ENCODE measurements at places on chromosomes 11 and 22. TPM values are rescaled to one million over a fixed set of nuclear protein-coding genes. Genes with fewer than 3 reads are reported as not detected.

Gene DERL3
- total RNA-seq: 9.6 TPM

Gene SPI1
- total RNA-seq: 2.9 TPM

Gene PKDREJ
- not detected for total RNA-seq

Gene CDCA5
- 95.7 TPM for total RNA-seq

- H3K4me1 ChIP-seq: no peaks in the 10 kb centered on the region
- no peak overlapping the region for H3K4me3 ChIP-seq
- H3K36me3 ChIP-seq: no peaks in the 10 kb centered on the region
- no peak overlapping the region for H3K27ac ChIP-seq
- no peak for DNase-seq
- peaks cover 14% of the 10 kb centered on the region for H3K27me3 ChIP-seq
Measured at GRCh38 chr11:85896876-85897275, 41.7 kb downstream of the CCDC83 start.

- H3K4me1 ChIP-seq: peaks cover 13% of the 10 kb centered on the region
- no peak for DNase-seq
- H3K27ac ChIP-seq: no peak overlapping the region
- peaks cover 4% of the 10 kb centered on the region for H3K36me3 ChIP-seq
- no peaks in the 10 kb centered on the region for H3K27me3 ChIP-seq
Measured at GRCh38 chr11:95917193-95918036, 6.5 kb downstream of the MTMR2 start.

DNA sequence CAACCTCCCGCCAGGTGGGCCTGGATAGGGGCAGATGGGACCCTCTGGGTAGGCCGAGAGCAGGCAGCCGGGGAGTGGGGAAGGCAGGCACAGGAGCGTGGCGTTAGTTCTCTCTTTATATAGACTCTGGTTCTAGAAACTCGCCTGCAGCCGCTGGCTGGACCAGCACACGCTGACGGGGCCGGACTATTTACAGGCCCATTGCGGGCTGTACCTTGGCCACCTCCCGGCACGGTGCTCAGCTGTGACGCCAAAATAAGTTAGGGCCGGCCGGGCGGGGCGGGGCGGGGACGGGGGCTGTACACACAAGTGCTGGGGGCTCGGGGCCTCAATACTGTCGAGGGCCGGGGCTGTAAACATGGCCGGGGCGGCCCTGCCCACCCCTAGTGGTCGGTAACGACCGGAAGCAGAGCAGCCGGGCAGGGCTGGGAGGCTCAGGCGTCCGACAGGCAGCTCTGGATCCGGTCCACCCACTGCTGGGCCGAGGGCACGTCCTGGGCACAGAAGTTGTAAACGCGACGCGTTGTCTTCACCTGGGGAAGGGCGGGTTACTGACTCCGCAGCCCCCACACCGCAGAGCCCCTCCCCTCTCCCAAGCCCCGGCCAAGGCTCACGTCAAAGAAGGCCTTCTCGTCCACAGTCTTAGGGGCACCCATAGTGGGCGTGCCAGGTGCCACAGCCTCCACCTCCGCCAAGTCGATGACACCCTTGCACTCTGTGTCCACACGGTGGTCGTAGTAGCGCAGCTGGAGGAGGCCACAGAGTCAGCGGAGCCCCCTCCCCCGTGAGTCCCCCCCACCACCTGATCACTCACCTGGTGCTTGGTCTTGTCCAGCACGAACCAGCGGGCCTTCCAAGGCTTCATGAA lies 27.9 kb downstream of the SBF1 start:
- peaks cover 23% of the 10 kb centered on the region for H3K4me1 ChIP-seq
- H3K4me3 ChIP-seq: no peak overlapping the region
- peaks cover 12% of the 10 kb centered on the region for H3K36me3 ChIP-seq
- no peaks in the 10 kb centered on the region for H3K27me3 ChIP-seq

GRCh38 chr11:65883786-65884715 lies 4.2 kb downstream of the FIBP start:
- peaks cover 50% of the 10 kb centered on the region for H3K4me1 ChIP-seq
- no peak overlapping the region for H3K4me3 ChIP-seq
- DNase-seq: no peak
- H3K27me3 ChIP-seq: no peaks in the 10 kb centered on the region

GRCh38 chr22:31586137-31586920 lies 75.7 kb downstream of the PISD start:
- peak overlapping the region; percentile 63 for H3K27ac ChIP-seq
- H3K4me1 ChIP-seq: peaks cover 24% of the 10 kb centered on the region

- H3K4me3 ChIP-seq: peak overlapping the region; percentile 2
- H3K27me3 ChIP-seq: no peaks in the 10 kb centered on the region
- H3K27ac ChIP-seq: peak overlapping the region; percentile 81
Measured at GRCh38 chr11:74011360-74012073, 2.6 kb upstream of the UCP3 start.

- no peak overlapping the region for H3K27ac ChIP-seq
- no peak overlapping the region for H3K4me3 ChIP-seq
- peaks cover 3% of the 10 kb centered on the region for H3K4me1 ChIP-seq
- no peaks in the 10 kb centered on the region for H3K36me3 ChIP-seq
Measured at GRCh38 chr22:22556995-22557925, 1.8 kb downstream of the PRAME start.

GRCh38 chr11:3224401-3225057 lies 5.9 kb upstream of the MRGPRG start:
- H3K27ac ChIP-seq: no peak overlapping the region
- H3K36me3 ChIP-seq: no peaks in the 10 kb centered on the region
- no peak for DNase-seq

- H3K27me3 ChIP-seq: no peaks in the 10 kb centered on the region
- H3K4me1 ChIP-seq: peaks cover 29% of the 10 kb centered on the region
Measured at GRCh38 chr11:13304655-13305335, 27.2 kb downstream of the BMAL1 start.

GRCh38 chr11:102108734-102109440 lies 1.4 kb upstream of the YAP1 start:
- H3K27me3 ChIP-seq: peaks cover 54% of the 10 kb centered on the region
- no peaks in the 10 kb centered on the region for H3K36me3 ChIP-seq
- peak overlapping the region; percentile 5 for H3K4me3 ChIP-seq
- H3K4me1 ChIP-seq: peaks cover 8% of the 10 kb centered on the region
- no peak overlapping the region for H3K27ac ChIP-seq
- no peak for DNase-seq

- H3K36me3 ChIP-seq: no peaks in the 10 kb centered on the region
- no peaks in the 10 kb centered on the region for H3K27me3 ChIP-seq
- H3K4me1 ChIP-seq: no peaks in the 10 kb centered on the region
- no peak overlapping the region for H3K4me3 ChIP-seq
- no peak overlapping the region for H3K27ac ChIP-seq
Measured at GRCh38 chr22:45039133-45039532, 29.3 kb upstream of the PHF21B start.

- peak overlapping the region; percentile 59 for H3K4me3 ChIP-seq
- no peak for DNase-seq
- H3K27me3 ChIP-seq: no peaks in the 10 kb centered on the region
- H3K27ac ChIP-seq: peak overlapping the region; percentile 33
- peaks cover 13% of the 10 kb centered on the region for H3K36me3 ChIP-seq
Measured at GRCh38 chr11:102577182-102577581, 46.6 kb upstream of the MMP7 start.

GRCh38 chr11:131042041-131042390 lies 125.7 kb upstream of the SNX19 start:
- no peaks in the 10 kb centered on the region for H3K27me3 ChIP-seq
- DNase-seq: no peak
- H3K4me3 ChIP-seq: no peak overlapping the region
- no peaks in the 10 kb centered on the region for H3K36me3 ChIP-seq
- H3K4me1 ChIP-seq: no peaks in the 10 kb centered on the region

- no peak overlapping the region for H3K4me3 ChIP-seq
- H3K36me3 ChIP-seq: no peaks in the 10 kb centered on the region
- no peaks in the 10 kb centered on the region for H3K27me3 ChIP-seq
- H3K27ac ChIP-seq: no peak overlapping the region
- no peaks in the 10 kb centered on the region for H3K4me1 ChIP-seq
Measured at GRCh38 chr11:59263225-59263894, 50.6 kb upstream of the MPEG1 start.
